ENCODE measurements at places on chromosomes 12 and 14.

GRCh38 chr12:101619858-101620761 lies 25.3 kb downstream of the MYBPC1 start:
- no peak for DNase-seq

DNA sequence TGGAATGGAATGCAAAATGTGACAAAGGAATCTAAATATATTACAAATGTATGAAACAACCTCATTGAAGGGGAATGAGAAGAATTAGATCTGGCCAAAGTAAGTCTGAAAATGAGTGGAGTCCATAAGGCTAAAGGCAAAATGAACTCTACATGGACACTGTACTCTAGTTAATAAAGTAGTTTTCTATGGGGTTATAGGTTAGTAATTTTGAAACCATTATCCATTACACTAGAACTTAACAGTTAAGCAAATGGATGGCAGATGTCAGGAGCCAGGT lies 222.1 kb downstream of the NUAK1 start:
- DNase-seq = no peak

- no peak for DNase-seq
Measured at GRCh38 chr12:113204804-113205203, 16.5 kb upstream of the TPCN1 start.

DNA sequence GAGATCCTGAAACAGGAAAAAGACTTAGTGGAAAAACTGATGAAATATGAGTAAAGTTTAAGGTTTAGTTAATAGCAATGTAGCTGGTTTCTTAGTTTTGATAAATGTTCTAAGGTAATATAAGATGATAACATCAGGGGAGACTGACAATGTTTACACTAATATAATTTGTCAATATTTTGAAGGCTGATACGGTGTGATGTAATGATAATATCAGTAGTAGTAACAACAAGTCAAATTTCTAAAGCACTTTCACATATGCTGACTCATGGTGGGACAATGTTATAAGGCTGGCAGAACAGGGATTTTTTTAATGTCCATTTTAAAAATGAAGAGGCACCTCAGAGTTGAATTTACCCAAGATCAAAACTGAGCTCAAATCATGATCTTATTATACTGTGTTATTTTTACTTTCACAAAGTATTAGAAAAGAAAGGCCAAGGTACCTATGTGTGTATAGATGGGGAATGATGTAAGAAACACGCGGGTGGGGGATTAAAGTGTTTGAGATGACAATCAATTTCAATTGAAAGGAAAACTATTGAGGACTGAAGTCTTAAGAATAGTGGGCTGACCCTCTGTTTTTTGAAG lies 2.4 kb upstream of the FLRT2 start:
- no peak for DNase-seq

DNA sequence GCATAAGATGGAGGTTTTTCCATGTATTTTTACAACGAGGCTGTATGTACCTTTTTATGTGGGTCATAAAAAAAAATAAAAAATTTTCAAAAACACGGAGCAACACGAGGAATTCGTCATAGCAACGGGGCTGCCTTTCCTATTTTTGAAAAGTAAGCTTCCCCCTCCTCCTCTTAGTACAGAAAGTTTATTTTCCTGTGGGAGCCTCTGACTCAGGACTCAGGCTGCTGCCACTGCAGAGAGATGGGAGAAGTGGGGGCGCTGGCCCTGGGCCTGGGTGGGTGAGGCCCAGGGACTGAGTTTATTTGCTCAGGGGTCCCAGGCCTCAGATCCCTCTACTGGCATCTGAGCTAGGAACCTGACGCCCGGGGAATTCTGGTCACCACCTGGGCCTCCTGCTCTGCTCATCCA lies 10.2 kb upstream of the CMKLR1 start:
- DNase-seq = no peak

DNA sequence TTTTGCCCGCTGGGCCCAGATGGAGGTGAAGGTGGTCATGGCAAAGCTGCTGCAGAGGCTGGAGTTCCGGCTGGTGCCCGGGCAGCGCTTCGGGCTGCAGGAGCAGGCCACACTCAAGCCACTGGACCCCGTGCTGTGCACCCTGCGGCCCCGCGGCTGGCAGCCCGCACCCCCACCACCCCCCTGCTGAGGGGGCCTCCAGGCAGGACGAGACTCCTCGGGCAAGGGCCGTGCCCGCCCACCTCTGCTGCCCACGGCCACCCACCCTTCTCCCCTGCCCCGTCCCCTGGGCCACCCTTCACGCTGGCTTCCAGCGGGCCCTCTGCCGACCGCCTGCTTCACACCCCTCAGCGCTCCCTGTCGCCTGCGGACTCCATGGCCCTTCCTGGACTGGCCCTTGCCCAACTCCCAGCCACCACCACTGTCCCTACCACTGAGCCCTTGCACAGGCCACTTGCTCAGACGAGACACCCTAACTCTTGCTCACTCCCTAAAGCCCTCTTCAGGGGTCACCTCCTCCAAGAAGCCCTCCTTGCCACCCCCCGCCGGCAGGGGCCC lies 42.5 kb downstream of the CYP46A1 start:
- no peak for DNase-seq

- DNase-seq = no peak
Measured at GRCh38 chr12:58384196-58384595, 442.8 kb downstream of the ATP23 start.

- DNase-seq = no peak
Measured at GRCh38 chr14:86935241-86935885, 1057.6 kb downstream of the GALC start.

DNA sequence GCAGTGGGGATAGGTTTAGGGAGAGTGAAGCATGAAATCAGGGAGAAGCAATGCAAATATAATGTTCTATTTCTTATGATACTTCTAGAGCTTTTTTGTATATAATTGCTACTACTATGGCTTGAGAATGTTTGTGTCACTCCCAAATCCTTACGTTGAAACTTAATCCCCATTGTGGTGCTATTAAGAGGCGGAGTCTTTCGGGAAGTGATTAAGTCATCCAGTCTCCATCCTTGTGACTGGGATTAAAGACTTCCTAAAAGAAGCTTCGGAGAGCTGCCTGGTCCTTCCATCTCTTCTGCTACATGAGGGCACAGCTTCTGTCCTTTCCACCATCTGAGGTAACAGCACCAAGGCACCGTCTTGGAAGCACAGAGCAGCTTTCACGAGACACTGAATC lies 81.2 kb downstream of the COX16 start:
- DNase-seq = no peak

DNA sequence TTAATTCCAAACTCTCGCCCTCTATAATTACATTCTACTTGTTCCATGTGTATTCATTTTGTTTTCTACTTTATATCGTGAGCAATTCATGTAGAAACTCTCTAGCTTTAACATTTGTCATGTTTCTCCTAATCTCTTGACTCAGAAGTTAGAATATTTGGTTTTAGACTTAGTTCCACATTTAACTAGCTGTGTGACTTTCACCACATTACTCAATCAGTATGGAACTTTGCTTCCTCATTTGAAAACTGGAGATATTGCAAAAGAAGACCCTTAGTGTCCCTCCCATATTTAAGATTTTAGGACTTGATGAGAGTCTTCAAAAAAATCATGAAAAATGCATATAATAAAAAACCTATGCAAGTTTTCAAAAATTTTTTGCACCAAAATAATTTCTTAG lies 447.5 kb downstream of the GXYLT1 start:
- DNase-seq = no peak

GRCh38 chr14:102909911-102910310 lies 12.6 kb upstream of the AMN start:
- no peak for DNase-seq

- DNase-seq = no peak
Measured at GRCh38 chr14:76953311-76953945, 75.1 kb downstream of the IRF2BPL start.

DNA sequence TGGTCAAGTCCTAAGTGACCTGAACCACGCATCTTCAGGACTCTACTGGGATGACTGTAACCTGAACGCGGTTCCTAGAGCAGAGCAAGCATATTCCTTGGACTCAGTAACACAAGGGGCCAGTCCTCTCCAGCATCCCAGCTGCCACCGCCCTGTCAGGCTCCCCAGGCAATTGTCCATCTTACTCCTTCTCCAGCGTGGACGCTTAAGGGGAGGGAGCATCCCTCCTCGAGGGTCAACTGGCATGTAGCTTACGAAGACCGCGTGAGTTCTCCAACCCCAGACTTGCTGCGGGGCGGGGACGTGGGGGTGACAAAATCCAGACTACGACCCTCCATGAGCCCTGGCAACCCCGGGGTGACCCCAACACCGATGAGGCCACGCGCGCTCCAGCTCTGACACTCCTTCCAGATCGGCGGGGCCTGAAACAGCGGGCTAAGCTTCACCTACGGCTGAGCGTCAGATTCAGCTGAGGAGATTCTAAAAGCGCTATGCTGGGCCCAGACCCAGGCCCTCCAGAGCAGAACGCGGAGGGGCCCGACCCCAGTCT lies 846 bp upstream of the MTHFD1 start:
- DNase-seq = peak; percentile 44

GRCh38 chr12:54272214-54272613 lies 7.7 kb downstream of the CBX5 start:
- no peak for DNase-seq

DNA sequence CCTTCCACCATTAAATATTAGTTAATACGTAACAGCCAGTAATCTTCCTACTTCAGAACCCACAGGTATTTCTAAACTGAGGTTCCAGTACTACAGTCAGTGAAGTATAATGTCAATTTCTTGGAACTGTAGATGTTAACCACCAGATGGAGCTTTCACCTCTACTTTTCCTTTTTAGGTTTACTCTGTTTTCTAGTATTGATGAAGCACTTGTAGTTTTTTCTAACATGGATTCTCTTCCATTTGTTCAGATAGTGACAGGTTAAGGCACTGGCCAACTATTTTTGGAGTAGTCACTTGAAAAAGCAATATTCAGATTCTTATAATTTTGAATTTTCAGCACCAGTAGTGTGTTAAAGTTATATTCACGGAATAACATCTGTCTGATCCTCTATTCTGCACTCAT lies 4.6 kb upstream of the SEC23A start:
- no peak for DNase-seq

Measured in activated CD4-positive, CD25-positive, alpha-beta regulatory T cell (primary cell).